ENCODE measurements at places on chromosomes 3 and 15. TPM values are rescaled to one million over a fixed set of nuclear protein-coding genes. Genes with fewer than 3 reads are reported as not detected.

The SLC2A2 gene
- under 0.01 TPM for total RNA-seq

The GPX1 gene
- 723 TPM for total RNA-seq

The CKMT1A gene
- 17.3 TPM for total RNA-seq

The ADAMTS17 gene
- 1.7 TPM for total RNA-seq

All from tracheal epithelial cell (primary cell).